ENCODE measurements at places on chromosomes 4 and X. TPM values are rescaled to one million over a fixed set of nuclear protein-coding genes. Genes with fewer than 3 reads are reported as not detected.

The NAA11 gene
- total RNA-seq: not detected

The CSAG3 gene
- total RNA-seq: not detected

The ITIH6 gene
- not detected for total RNA-seq

The PRSS12 gene
- not detected for total RNA-seq

The MEPE gene
- total RNA-seq: not detected

The PTCHD1 gene
- total RNA-seq: not detected

All from activated T-cell treated with anti-CD3 and anti-CD28 coated beads, Interleukin-2, amount 50 U/mL, for 4 hours (primary cell).